ENCODE measurements at places on chromosomes 12 and 14.

- no peak for DNase-seq
These were observed 7.8 kb upstream of the SP7 start for GRCh38 chr12:53343969-53344368.

- no peak for DNase-seq
These were observed 51.3 kb upstream of the DICER1 start for GRCh38 chr14:95208598-95208997.

GRCh38 chr12:93540466-93540865 lies 32.0 kb upstream of the SOCS2 start:
- DNase-seq, result no peak

- DNase-seq, result no peak
These were observed 64.1 kb downstream of the ITPR2 start for GRCh38 chr12:26768611-26769603.

GRCh38 chr14:55910601-55911243 lies 207.5 kb upstream of the PELI2 start:
- DNase-seq, result no peak

GRCh38 chr14:26870722-26871617 lies 273.1 kb upstream of the NOVA1 start:
- DNase-seq, result no peak

- DNase-seq, result no peak
These were observed 7.5 kb downstream of the NEDD8 start for GRCh38 chr14:24224618-24225071.

- DNase-seq, result no peak
These were observed 89.0 kb downstream of the POLR3B start for GRCh38 chr12:106446419-106447092.

DNA sequence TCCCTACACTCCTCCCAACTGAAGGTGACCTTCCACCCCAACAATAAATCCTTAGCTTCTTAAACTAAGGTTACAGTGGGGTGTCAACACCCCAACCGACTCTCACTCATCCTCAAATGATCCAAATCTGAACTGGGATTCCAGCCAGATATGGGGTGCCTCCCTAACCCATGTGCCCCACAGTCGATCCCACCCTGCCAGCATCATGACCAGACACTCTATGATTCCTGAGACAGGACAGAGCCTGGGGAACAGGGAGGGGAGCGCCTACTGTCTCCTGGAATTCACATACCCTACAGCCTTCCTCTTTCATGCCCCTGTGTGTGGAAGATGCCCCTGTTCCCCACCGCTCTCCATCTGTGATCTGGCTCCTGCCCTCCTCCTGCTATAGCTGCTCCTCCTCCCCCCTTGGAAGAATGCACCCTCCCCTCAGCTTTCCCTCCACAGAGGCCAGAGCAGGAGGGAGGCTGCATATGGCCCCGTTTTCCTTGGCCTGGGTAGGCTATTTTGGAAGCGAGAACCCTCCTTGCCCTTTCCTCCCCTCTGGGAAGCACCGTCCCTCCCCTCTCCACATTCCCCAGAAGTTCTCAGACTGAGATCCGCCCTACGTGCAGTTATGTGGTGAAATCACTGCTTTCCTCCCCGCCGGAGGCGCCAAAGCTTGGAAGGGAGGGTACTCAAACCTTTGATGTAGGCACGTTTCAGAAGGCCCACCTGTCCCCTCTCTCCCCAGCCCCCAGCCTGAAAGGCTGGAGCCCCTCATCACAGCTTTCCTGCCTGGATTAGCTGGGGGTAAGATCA lies 48.0 kb downstream of the SMUG1 start:
- DNase-seq, result no peak

DNA sequence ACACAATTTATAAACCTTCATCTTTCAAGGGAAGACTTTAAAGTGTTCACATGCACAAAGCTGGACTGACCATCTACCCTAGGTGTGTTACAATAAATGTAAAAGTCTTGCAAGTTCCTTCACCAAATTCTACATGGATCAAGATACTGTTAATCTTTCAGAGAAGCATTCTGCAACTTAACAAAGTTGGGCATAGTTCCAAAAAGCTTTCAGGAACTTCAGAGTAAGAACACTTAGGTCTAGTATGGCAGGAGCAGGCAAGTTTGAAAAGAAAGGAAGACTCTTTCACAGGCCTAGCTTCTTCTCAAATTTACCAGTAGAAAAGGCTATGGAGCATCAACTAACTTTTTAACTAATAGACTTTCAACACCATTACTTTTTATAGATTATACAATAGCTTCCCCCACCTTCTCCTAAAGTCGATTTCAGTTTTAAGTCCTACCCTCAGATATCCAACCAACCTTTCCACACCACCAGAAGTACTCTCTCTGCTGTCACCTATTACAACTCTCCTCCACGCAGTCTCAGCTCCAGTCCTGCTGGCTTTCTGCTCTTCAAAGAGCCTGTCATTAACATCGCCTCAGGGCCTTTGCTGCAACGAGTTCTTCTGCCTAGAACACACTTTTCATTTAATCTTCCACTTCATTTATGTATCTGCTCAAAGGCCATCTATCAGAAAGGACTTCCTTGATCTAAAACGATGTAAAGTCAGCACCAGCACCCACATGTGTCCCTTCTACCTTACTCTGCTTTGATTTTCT lies 333.9 kb downstream of the CEP128 start:
- no peak for DNase-seq

DNA sequence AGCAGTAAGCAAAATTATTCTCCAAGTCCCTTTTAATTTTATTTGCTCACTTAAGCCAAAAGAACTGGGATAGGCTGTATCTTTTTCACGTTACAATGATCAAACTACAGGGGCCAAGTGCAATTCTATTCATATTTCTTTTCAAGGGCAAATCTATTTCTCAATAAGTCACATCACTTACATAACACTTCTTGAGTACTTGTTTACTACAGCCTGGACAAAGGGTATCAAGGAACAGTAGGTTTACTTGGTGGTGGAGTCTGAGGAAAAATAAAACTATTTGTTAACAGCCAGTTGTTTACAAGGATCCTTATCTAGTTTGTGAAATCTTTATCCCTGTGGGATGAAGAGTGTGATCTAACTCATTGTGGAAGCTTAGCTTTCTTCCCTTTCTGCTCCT lies 72.1 kb downstream of the PDE3A start:
- DNase-seq, result no peak

DNA sequence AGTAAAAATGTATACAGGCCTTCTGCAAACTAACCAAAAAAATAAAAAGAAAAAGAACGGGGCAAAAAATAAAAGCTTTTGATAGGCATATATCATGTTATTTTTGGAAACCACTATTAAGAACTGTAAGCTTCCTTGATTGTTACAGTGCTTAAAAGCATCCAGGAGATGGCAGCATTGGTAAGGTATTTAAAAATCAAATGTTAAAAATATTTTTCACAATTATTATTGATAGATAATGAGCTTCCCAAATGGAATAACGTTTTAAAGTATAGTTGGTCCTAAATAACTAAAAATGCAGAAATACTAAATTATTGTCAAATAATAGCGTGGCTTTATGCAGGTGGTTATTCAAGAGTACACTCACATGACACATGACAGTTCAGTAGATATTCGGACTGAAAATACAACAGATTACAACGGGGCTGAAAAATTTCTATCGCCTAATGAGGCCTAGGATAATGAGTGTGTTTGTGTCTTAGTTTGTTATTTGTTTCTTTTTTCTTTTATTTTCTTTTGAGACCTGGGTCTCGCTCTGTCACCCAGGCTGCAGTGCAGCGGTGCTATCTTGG lies 127.2 kb upstream of the ATF7IP start:
- no peak for DNase-seq

DNA sequence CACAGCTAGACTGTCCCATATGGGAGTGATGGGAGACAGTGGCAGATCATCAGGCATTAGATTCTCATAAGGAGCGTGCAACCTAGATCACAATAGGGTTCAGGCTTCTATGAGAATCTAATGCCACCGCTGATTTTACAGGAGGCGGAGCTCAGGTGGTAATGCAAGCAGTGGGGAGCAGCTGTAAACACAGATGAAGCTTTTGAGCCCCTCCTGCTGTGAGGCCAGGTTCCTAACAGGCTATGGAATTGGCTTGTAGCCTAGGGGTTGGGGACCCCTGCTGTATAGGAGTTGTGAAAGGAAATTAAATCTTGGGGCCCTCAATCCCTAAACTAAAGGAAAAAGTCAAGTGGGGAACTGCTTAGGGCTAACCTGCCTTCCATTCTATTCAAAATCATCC lies 29.6 kb downstream of the ADIPOR2 start:
- no peak for DNase-seq

GRCh38 chr12:95185854-95186253 lies 31.4 kb downstream of the FGD6 start:
- no peak for DNase-seq

- DNase-seq, result no peak
These were observed 68.3 kb downstream of the DYRK2 start for GRCh38 chr12:67716817-67717216.

- DNase-seq, result no peak
These were observed 49.2 kb downstream of the GALNT4 start for GRCh38 chr12:89475203-89475990.

- no peak for DNase-seq
These were observed 3.7 kb downstream of the NFKBIA start for GRCh38 chr14:35400648-35401421.

DNA sequence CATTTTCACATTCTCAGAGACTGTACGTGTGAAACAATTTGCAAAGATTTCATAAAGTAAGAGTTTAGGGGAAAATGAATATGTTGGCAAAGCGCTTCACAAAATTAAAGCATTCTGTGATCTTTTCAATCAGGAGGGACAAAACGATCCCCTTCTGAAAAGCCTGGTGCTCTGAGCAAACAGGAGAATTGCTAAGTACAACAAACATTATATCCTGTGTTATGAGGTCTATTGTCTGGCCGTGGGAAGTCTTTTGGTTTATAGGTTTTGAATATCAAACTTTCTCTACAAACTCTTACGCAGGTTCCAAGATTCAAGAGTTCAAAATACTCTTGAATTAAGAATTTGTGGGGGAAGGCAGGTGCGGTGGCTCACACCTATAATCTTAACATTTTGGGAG lies 7.2 kb upstream of the FOXN3 start:
- no peak for DNase-seq

GRCh38 chr14:83425706-83426105 lies 1892.1 kb upstream of the SEL1L start:
- DNase-seq, result no peak

- no peak for DNase-seq
These were observed 63.5 kb downstream of the DPF3 start for GRCh38 chr14:72830356-72830755.

DNA sequence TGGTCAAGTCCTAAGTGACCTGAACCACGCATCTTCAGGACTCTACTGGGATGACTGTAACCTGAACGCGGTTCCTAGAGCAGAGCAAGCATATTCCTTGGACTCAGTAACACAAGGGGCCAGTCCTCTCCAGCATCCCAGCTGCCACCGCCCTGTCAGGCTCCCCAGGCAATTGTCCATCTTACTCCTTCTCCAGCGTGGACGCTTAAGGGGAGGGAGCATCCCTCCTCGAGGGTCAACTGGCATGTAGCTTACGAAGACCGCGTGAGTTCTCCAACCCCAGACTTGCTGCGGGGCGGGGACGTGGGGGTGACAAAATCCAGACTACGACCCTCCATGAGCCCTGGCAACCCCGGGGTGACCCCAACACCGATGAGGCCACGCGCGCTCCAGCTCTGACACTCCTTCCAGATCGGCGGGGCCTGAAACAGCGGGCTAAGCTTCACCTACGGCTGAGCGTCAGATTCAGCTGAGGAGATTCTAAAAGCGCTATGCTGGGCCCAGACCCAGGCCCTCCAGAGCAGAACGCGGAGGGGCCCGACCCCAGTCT lies 846 bp upstream of the MTHFD1 start:
- no peak for DNase-seq

- no peak for DNase-seq
These were observed 786 bp upstream of the TSFM start for GRCh38 chr12:57781801-57782200.

DNA sequence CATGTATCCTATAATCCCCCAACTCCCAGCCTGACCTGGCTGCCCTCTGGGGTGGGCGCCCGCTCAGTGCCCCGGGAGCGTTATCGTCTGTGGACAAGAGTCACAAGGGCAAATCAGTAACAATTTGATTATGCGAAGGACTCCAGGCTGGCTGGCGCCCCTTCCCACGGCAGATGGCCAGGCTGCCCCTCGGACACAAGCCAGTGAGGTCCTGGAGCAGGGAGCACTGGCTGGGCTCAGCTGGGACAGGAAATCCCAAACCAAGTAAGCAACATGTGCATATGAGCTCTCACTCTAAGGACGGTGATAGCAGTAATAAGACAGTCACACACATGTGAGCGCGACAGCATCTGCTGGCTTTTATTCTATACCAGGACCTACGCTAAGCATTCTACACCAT lies 59.3 kb upstream of the FAM222A start:
- no peak for DNase-seq

DNA sequence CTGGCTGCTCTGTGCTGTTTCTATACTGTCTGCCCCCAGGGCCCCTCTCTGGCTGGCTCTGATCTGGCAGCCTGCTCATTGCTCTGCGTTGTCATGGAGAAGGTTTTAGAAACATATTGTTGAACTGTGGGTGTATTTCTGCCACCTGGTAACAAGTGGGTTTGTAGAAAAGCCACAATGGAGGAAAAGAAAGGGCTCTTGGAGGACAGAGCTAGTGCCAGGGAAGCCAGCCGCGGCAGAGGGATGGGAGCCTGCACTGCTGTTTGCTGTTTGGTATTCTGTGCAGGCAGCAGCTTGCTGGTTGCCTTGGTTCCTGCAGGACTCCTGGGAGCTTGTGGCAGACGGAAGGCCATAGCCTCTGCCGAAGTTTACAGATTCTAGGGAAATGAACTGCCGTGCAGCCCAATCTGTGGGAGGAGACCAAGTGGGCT lies 15.1 kb downstream of the CCDC177 start:
- no peak for DNase-seq

- no peak for DNase-seq
These were observed 68.5 kb downstream of the BHLHE41 start for GRCh38 chr12:26056335-26056734.

- DNase-seq, result no peak
These were observed 40.1 kb upstream of the DUSP6 start for GRCh38 chr12:89392391-89392790.

GRCh38 chr12:19971361-19972280 lies 396.7 kb upstream of the PDE3A start:
- DNase-seq, result no peak

GRCh38 chr12:19457561-19457960 lies 18.3 kb downstream of the AEBP2 start:
- DNase-seq, result no peak

DNA sequence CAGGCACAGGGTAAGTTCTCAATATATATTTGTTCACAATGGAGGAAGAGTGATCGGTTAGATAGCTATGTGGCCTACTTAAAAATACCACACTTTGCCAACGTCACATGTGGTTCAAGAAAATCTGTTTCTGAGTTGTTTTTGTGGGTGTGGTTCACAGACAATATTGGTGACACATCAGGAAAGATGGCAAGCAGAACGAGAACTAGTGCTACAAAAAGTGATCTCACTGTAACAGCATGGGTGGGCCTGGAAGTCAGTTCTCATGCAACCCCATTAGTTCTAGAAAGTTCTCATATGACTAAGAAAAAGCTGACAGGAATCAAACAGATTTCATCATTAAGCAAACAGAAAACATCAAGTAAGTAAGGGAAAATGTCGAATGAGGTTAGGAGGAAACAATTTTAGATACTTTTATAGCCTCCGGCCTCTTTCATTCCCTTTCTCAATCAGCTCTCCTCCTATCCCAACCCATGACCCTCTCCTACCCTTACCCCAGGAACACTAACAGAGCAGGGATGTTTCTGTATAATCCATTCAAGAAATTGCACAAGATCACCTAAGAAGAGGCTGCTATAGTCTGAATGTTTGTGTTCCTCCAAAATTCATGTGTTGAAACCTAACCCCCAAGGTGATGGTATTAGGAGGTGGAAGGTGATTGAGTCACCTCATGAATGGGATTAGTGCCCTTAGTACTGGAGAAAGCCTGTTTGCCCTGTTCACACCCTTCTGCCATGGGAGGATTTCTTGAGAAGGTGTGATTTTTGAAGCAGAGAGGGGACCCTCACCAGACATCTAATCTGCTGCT lies 15.5 kb upstream of the NTN4 start:
- DNase-seq, result peak; percentile 99
